Motor neuron (in vitro differentiated cells): ENCODE measurements at places on chromosomes 7 and 10.

GRCh38 chr10:30241422-30242110, 107.5 kb downstream of the MTPAP start:
- no peak for ATAC-seq

- peak; percentile 27 for ATAC-seq
These were observed 26.4 kb upstream of the ANKRD1 start for GRCh38 chr10:90947030-90947960.

- no peak for ATAC-seq
These were observed 209.3 kb downstream of the AHR start for GRCh38 chr7:17507717-17508116.

GRCh38 chr10:86500846-86501245, 20.7 kb downstream of the WAPL start:
- no peak for ATAC-seq

- ATAC-seq: no peak
These were observed 13.6 kb downstream of the VPS50 start for GRCh38 chr7:93245525-93246432.

DNA sequence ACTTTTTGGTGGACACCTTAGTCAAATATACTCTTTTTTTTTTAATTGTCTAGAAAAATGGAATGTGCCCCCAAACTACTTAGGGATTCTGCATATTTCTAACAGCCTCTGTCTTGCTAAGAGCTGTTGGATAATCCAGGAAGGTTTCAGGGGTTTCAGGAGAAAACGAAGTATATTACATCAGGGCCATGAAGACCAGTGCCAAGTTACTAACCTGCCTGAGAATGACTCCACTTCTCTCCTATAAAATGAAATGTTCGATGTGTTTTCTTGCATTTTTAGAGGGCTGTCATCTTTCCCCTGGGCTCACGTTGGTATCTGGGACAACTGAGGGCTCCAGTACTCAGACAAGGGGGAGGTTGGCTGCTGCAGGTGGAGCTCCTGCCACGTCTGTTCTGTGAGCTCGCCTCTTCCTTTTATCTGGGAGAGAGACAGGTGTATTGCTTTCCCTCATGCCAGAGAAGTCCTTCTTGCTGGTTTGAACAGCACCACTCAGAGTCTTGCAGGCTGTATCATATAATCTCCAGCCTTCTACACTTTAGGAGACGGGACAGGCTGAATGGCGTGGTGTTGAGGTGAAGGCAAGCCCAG, 71.3 kb downstream of the CAMK1D start:
- no peak for ATAC-seq

DNA sequence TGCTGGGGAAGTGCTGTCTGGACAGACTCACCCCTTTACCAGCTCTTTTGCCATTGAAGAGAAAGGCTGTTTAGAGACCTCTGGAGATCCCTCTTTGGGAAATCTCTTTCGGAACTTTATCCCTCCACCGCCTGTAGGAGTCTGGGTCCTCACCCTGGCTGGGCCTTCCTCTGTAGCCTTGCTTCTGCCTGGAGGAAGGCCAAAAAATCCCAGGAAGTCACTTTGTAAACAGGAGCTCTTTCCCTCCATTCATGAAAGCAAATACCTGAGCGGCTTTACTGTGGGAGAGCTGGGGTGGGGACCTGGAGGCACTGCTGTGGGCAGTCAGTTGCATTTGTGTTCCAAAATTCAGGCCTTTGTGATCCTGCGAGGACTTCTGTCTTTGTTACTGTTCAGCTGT, 126.2 kb downstream of the KLF6 start:
- ATAC-seq: peak; percentile 67

DNA sequence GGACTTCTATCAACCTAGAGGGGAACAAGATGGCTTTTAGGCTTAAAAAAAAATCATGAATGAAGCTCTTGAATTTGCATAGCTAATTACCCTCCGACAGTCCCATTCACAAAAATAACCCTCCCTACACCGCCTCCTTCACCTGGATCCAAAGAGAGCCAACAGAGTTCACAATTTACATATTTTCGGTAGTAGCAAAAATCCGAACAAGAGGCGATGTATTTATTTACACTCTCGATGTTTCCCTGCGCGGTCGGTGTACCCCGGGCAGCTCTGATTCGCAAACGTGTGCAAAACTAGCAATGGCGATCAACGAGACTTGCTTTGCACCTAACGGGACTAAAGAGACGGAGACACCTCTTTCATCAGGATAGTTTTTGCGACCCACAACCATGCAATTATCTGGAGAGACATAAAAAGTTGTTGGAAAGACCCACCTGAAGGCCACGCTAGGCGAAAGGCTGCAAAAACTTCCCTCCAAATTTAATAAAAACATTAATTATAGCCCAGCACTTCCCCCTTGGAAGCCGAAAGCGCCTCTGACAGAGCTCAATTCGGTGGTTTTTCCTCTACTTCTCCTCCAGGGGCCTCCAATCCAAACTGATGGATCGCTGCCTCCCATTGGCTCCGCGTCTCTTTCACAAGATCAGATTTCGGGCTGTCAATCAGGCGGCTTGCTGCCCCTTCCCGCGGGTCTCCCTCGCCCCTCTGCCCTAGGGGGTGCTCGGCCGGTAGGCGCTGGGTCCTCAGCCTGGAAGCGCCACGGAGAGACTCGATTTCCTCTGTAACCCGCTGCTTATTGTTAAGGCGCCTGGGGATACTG, at the start of gene ETV1:
Gene ETV1, minus strand, starts transcription at position 541 of the 823 bp plus-strand sequence. CDS start 614 bp downstream, outside the sequence.
- ATAC-seq: peak; percentile 31

- ATAC-seq: no peak
These were observed 57.9 kb downstream of the NOD1 start for GRCh38 chr7:30420662-30421061.

DNA sequence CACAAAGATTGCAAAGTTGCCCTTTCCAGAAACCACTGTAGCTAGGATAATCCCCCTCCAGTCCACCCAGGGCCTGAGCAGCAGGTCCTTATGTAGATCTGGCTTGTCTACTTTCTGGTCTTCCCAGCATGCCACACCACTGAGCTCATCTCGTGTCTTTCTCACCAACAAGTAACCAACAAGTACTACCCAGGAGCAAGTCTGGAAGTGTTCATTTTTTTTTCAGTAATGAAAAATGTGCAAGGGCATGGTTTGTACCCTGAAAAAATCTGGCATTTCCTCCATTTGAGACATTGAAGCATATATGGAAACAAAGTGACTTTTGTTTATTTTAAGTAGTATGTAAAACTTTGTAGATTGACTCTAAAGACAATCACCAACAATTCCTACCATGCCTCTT, 120.8 kb downstream of the INHBA start:
- ATAC-seq: no peak

DNA sequence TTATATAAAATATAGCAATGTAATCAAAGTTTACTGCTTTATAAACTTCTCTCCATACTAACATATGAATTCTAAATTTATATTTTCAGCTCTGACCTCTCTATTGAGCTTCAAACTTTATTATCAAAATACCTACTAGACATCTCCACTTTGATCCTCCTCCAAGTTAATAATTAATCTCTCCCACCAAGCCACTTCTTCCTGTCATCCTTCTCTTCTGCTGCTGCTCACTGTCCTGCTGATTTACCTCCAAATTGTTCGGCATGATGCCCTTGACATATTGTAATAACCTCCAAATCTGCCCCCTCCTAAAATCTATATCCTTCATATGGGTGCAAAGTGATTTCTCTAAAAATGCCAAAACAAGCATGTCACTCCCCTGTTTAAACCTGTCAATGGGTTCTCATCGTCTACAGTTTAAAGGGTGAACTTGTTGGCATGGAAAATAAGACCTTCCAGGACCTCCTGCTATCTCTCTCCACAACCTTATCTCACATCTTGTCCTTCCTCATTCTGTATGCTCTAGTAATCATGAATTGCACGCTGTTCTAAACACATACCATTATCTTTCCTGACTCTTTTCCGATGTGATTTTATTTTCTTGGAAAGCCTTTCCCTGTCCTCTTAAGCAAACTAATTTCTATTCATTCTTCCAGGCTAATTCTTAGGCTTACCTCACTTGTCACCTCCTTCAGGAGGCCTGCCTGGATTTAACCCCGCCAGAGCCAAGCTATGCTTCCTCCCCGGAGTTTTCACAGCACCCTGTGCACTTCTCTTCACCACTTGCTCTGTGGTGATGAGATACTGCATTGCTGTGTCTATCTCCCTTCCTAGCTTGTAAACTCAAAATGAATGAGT, 52.1 kb upstream of the STK17A start:
- ATAC-seq: no peak

- ATAC-seq: no peak
These were observed 150.7 kb upstream of the BET1 start for GRCh38 chr7:94154858-94155257.

DNA sequence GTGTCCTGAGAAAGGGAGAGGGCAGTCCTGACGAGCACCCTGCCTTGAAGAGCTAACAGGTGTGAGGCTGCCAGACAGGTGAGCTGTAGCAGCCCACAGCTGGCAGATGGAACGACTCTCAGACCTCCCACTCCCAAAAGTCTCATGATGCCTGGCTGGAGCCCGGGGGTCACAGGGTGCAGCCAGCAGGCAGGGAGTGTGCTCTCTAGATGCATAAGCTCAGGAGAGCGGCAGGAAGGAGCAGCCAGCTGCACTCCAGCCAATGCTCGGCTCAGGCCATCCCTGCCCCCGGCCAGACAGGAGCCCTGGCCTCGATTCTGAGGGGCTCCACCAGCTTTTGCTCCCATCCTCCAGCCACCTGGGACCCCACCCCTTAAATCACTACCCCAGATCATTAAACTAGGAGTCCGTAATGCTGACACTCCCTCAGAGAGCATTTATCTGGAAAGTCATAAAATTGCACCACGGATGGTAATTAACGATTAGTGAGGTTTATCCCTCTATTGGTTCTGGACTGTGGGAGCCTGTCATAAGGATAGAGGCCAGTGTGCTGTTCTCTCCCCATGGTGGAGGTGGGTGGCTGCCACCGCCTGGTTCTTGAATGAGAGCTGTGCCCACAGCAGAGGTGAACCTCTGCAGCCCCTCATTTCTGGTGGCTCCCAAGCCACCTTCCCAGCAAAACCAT, 63.5 kb upstream of the ZMIZ1 start:
- ATAC-seq: no peak

DNA sequence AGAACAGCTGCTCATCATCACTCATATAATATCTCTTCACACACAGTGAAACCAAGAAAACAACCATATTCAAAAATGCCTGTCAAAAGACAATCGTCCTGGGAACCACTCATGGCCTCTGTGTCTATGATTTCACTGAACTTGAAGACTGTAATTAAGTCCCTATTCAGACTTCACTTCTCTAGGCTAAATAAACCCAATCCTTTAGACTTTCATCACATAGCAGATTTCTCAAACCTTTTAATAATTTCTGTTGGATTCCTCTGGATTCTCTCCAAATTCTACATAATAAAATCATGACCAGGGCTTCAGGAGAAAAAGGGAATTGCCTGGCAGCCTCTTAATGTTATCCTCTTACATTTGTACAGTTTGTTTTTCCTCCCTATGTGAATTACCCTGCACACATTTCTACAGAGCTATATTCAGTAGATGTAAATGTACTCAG, 201.1 kb downstream of the LRRN3 start:
- no peak for ATAC-seq

DNA sequence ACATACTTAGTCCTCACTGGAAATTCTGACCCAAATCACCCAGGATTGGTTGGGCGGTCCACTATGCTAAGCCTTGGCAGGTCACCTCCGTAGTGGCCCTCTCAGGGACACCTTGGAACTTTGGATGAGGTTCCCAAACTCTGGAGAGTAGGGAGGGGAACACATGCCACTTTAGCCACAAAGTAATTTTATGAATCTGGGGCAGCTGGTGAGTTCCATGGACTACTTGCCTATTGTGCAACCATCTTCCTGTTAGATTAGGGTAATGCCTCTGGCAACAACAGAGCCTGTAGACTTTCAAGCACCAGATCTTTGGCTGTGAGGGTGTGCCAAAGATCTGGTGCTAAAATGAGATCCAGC, 77.7 kb downstream of the ITGB8 start:
- no peak for ATAC-seq

DNA sequence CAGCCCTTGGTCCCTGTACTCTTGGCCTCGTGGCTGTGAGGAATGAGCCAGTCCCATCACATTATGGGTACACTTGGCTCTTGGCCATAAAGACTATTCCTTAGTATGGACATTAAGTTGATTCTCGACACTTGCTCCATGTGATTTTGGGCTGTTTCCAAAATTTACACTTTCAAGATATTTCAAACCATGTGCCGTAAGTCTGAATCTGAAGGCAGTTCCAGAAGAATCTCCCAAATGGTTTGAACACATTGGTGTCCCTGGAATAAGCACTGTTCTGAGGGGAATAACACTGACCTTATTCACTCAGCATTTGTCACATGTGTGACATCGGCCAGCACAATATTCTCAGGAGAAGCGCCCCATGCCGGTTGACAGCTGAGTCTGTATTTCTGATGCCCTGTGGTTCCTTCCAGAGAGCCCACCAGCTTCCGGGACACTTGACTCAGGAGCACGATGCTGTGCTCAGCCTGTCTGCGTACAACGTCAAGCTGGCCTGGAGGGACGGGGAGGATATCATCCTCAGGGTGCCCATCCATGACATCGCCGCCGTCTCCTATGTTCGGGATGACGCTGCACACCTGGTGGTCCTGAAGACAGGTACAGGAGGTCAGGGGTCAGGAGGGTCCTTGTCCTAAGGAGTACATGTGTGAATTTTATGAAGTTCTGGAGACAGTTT, 24.6 kb downstream of the NACAD start:
- ATAC-seq: no peak

DNA sequence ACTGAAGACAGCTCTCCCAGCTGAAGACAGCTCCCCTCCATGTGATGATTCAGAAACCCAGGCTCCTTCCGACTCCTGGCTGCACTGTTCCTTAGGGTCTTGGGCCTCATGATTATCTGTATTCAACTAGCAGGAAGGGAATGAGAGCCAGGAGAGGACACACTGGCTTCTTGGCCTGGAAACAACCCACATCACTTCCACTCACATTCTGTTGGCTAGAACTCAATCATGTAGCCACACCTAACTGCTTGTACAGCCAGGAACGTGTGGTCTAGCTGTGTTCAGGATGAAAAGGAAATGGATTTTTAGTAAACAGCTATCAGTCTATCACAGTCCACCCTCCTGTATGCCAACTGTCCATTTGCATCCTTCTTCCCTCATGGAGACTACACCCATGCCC, 30.5 kb upstream of the XPNPEP1 start:
- ATAC-seq: peak; percentile 90

DNA sequence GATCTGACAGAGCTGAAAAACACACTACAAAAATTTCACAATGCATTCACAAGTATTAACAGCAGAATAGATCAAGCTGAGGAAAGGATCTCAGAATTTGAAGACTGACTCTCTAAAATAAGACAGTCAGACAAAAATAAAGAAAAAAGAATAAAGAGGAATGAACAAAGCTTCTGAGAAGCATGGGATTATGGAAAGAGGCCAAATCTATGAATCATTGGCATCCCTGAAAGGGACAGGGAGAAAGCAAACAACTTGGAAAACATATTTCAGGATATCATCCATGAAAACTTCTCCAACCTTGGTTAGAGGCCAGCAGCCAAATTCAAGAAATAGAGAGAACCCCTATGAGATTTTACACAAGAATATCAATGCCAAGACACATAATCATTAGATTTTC, 804.8 kb upstream of the IGFBP3 start:
- no peak for ATAC-seq

GRCh38 chr7:40721342-40721949, 586.6 kb downstream of the SUGCT start:
- ATAC-seq: no peak

GRCh38 chr10:70960316-70960715, 72.0 kb upstream of the PCBD1 start:
- no peak for ATAC-seq
